IPS DF 19.7 (cell line): ENCODE measurements at places on chromosomes 13 and 19.

- DNase-seq: no peak
Observed at GRCh38 chr19:5250127-5250659, 90.4 kb downstream of the PTPRS start.

- no peak for DNase-seq
Observed at GRCh38 chr13:60463787-60464186, 66.8 kb downstream of the TDRD3 start.

- DNase-seq: no peak
Observed at GRCh38 chr19:42441049-42441445, 1.7 kb downstream of the CXCL17 start.

- peak; percentile 95 for DNase-seq
Observed at GRCh38 chr19:17762505-17763229, 11.4 kb downstream of the FCHO1 start.

GRCh38 chr19:873084-873483 lies 13.6 kb downstream of the CFD start:
- no peak for DNase-seq

DNA sequence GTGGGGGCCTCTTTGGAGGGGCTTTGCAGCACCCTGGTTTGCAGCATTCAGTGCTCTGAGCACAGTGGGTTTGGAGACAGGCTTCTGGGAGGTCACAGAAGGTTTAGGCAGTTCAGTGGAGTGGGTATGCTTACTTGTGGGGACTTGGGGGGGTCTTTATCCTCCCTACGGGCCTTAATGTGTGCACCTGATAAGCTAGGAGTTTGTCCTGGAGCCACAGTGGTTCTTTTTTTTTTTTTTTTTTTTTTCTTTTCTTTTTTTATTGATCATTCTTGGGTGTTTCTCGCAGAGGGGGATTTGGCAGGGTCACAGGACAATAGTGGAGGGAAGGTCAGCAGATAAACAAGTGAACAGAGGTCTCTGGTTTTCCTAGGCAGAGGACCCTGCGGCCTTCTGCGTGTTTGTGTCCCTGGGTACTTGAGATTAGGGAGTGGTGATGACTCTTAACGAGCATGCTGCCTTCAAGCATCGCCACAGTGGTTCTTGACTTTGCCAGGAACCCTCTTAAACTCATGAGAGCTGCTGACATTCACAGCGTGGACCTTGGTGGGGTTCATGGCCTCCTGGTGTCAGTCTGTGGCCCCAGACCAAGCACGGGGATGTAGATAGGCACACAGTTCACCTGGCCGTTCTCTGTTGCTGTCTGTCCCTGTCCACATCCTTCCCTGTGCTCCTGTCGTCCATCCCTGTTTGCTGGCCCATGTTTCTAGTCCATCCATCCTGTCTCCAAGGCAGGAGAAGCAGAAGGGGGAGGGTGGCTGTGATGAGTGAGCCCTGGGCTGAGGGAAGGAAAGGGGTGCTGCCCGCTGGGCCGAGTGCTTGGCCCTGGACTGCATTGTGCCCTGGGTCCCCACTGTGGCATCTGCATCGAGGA lies 2.7 kb downstream of the EGLN2 start:
- DNase-seq: no peak

DNA sequence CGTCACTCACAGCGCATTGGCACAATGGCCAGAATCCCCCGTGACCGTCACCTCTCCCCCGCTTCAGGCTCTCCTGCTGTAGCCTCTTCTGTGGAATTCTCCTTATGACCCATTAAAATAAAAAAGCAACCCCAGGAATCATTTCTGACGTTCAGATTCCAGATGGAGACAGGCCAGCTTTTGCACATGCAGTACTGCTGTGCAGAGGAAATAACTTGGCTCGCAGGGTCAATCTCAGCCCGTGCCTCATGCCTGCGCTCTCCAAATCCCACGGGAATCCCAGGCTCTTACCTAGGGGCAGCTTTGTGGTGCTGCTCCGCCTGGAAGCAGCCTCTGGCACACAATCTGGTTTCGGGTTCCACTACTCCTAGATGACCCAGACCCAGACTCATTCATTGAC lies 32.7 kb upstream of the SOX1 start:
- DNase-seq: no peak

- DNase-seq: no peak
Observed at GRCh38 chr13:73231471-73231870, 172.7 kb downstream of the KLF5 start.
